Activated CD4-positive, CD25-positive, alpha-beta regulatory T cell (primary cell): ENCODE measurements at places on chromosomes 5 and 9.

GRCh38 chr5:143313298-143313852, 90.1 kb downstream of the NR3C1 start:
- DNase-seq = no peak

DNA sequence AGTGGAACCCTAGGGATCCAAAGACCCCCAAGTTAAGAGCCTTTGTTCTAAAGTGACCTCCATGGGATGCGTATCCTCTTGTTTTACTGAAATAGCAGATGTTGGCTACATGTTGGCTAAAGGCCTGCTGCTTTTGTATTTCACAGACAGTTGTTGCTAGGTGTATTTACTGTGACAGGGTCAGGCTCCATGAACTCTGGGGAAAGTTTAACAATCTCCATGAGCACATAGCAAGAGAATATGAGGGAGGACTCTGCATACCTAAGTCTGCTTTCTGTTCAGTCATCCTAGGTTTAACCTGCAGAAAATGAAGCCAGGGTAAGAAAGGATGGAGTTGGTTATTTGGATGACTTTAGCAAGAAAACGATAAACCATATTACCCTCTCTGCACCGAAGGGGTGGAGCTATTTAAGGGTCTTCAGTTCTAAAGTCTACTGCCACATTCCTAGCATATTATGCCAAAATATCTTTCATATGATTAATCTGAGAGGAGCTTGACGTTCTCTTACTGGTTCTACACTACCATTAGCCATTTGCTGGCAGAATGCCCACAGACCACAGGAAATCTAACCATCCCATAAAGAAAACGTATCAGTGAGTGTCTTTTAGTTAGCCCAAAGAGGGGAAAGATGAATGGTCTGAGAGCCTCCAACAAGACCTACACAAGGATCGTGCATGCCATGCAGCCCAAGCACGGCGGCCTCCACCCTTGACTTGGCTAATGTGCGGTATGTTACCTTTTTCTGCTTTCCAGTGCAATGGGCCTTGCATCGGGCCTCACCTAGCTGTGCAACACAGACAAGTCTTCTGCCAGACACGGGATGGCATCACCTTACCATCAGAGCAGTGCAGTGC, 127.8 kb downstream of the SAXO1 start:
- no peak for DNase-seq

- no peak for DNase-seq
Observed at GRCh38 chr9:132699956-132700355, 29.7 kb downstream of the GTF3C4 start.

GRCh38 chr5:96638561-96638960, 23.6 kb upstream of the CAST start:
- no peak for DNase-seq

DNA sequence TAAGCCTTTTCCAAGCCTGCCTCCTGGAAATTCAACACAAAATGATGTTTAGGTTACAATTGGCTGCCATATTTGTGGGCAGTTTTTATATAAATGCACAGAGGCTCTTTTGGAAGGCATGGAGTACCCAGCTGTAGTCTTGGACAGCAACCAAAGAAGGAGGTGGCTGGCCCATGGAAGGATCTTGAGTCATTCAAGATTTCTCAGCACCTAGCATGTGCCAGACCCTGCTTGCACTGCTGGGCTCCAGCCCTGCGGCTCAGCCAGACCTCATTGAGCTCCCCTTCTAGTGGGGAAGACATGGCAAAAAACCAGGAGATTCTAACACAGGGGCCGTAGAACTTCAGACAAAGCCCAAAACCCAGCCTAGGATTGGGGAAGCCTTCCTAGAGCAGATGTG, 22.1 kb downstream of the JADE2 start:
- DNase-seq = no peak

DNA sequence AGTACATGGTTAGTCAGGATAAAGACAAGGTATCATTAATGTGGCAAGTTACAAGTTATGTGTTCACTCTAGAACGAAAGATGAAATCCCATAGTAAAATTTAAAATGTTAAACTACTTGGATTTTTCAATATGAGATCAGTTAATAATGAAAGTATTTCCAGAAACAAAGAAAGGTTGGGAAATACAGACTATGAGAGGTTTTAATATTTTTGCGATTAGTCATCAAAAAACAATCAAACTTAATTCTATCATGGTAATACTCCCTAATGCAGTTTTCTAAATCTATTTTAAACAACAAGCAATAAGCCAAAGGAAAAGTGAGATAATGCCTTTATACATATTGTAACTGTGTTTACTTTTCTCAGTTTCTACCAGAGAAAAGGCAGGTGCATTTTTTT, 10.6 kb downstream of the CDH12 start:
- no peak for DNase-seq

DNA sequence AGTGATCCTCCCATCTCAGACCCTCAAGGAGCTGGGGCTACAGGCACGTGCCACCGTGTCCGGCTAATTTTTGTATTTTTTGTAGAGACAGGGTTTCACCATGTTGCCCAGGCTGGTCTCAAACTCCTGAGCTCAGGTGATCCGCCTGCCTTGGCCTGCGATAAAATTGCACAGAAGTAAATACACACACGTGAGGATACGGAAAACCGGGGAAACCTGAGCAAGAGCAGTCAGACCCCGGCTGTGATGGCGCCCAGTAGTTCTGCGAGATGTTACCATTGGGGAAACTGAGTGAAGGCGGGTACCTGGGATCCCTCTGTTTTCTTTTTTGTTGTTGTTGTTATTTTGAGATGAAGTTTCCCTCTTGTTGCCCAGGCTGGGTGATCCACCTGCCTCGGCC, 114.9 kb downstream of the C9orf50 start:
- DNase-seq = no peak

- DNase-seq = no peak
Observed at GRCh38 chr5:448061-448765, 5.2 kb downstream of the EXOC3 start.

GRCh38 chr5:154384480-154385235, 61.1 kb upstream of the SAP30L start:
- DNase-seq = no peak

- DNase-seq = no peak
Observed at GRCh38 chr5:73900566-73900965, 274.6 kb downstream of the ARHGEF28 start.

GRCh38 chr9:4344946-4345345, 45.1 kb upstream of the GLIS3 start:
- no peak for DNase-seq

DNA sequence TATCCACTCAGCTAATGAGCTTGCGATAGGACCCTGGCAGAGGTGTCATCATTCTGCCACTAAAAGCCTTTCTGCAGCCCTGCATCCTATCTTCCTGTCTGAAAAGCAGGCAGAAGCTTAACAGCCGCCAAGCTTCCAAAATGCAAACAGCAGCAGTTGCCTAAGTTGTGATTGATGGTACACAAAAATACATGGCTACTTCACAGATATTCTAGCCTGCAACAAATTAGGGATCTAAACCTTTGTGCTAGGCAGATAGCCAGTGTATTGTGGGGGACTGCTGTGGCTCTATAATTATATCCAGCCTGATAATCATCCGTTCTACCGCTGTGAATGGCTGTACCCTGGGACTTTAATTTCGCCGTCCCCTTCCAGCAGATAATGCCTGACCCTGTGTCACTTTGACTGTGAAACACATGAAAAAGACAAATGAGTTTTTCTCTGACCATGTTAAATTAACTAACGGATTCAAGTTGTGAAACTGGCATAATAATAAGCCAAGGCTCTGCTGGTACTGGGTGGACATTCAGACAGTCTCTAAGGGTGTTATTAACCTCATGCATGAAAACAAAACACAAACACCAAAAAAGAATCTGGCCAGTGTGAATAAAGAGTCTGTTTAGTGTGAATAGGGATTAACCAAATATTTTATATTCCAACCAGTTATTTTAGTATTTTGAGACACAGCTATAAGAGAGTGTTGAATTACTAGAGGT, 45.9 kb downstream of the SEMA6A start:
- DNase-seq = no peak

- no peak for DNase-seq
Observed at GRCh38 chr5:142011572-142012185, 1.1 kb downstream of the GNPDA1 start.

- DNase-seq = peak; percentile 21
Observed at GRCh38 chr9:125189011-125189360, 617 bp downstream of the PPP6C start.

- DNase-seq = no peak
Observed at GRCh38 chr9:128094950-128095544, 27.0 kb downstream of the SLC25A25 start.

GRCh38 chr5:4924577-4924976, 215.6 kb upstream of the ADAMTS16 start:
- DNase-seq = no peak

- DNase-seq = no peak
Observed at GRCh38 chr9:5509573-5509972, 758 bp upstream of the PDCD1LG2 start.

- DNase-seq = no peak
Observed at GRCh38 chr5:172280929-172281328, 2.6 kb downstream of the UBTD2 start.

- DNase-seq = no peak
Observed at GRCh38 chr5:111254613-111255012, 30.4 kb downstream of the CAMK4 start.

GRCh38 chr5:125004009-125004408, 257.6 kb upstream of the ZNF608 start:
- no peak for DNase-seq

DNA sequence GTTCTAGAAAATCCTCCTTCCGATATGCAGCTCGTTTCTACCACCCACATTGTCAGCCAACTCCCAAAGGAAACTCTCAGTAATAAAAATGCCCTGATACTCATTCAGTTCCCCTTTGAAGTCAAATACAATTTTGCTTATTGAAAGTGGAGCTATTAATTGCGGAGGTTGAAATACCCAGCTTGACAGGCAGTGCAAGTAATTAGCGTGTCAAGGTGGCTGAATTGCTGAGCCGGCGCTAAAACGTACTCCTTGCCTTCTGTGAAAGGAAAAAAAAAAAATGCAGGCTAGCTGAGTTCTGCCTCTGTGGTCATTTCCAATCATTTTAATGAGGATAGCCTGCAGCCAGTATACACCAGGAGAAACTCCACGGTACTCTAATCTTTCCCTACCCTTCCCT, 165.5 kb downstream of the RORB start:
- DNase-seq = no peak

DNA sequence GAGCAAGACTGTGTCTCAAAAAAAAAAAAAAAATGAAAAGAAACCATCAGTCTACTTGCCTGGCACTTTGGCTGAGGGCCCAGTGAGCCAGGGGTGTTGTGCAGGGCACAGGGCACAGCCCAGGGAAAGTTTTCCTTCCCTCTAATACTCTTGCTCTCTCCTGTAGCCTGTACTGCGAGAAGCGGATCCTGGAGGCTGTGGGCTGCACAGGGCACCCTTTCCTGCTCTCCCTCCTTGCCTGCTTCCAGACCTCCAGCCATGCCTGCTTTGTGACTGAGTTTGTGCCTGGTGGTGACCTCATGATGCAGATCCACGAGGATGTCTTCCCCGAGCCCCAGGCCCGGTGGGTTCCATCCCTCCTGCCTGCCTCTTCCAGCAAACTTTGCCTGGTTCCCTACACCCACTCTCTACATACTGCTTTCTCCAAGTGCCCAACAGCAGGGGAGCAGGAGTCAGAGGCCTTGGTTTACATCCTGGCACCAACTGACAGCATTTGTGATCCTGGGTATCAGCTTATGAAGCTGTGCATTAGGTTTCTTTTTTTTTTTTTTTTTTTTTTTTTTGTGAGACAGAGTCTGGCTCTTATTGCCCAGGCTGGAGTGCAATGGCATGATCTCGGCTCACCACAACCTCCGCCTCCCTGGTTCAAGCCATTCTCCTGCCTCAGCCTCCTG, 7.2 kb downstream of the ZDHHC12 start:
- DNase-seq = no peak

DNA sequence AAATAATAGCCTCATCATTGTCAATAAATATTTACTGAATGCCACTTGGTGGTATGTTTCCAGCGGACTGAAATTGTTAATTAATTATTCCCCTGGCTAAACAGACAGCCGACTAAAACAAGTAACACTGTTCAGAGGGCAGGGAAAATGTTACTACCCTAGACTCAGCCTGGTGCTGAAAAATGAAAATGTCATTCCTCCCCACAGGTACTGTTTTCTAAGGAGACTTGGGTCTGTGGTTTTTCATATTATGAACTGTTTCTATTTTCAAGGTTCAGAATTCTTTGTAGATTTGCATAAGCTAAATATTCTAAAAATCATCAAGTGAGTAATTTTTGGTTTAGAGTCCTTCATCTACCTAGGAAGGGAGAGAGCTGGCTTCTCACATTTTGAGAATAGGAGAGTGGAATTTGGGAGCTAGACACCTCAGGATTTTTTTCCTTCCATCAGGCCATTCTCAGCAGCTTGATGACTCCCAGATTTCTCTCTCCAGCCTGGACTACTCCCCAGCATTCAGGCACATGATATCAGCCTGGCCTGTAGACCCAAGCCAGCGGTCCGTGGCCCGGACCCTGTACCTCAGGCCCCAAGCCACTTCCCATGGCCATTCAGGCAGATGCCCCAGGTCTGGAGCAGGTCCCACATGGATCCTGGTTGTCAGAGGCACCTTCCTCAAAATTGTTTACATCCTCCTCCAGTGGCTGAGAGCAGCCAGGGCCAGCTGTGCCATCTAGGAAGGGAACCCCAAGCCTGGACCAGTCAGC, 24.4 kb downstream of the BHMT start:
- no peak for DNase-seq

GRCh38 chr9:21244836-21245235, 5.0 kb upstream of the IFNA14 start:
- no peak for DNase-seq

DNA sequence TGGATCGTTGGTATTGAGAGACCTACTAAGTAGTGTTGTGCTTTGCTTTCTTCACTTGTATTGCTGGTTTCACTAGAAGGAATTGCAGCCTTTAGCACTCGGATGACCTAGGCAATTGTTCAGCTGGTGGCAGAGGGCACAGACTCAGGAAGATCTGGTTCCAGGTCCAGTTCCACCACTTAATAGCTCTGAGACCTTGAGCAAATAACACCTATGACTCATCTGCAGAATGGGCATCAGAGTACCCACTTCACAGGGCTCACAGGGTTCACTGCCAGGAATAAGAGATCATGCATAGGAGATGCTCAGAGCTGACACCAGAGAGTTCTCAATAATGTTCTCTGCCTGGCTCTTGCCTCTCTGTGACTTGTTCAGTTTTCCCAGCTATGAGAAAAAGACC, 133.6 kb downstream of the SIL1 start:
- DNase-seq = no peak

DNA sequence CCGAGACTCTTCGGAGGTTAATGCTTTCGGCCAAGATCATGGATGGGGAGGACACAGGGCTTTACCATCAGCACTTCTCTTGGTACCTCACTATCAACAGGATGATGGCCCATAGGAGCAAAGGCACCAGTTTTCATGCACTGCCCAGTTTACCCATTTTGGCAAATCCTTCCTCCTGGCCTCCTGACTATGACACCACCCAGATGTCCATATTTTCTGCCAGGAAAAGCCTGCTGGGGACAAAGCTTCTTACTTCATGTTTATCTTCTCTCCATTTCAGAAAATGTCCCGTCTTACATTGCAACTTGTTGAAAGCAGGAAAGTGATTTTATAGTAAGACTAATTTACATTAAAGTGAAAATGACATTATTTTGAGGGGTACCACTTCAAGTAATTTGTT, 61.4 kb upstream of the GAS1 start:
- DNase-seq = no peak
